ENCODE measurements at places on chromosomes 3 and 15.

DNA sequence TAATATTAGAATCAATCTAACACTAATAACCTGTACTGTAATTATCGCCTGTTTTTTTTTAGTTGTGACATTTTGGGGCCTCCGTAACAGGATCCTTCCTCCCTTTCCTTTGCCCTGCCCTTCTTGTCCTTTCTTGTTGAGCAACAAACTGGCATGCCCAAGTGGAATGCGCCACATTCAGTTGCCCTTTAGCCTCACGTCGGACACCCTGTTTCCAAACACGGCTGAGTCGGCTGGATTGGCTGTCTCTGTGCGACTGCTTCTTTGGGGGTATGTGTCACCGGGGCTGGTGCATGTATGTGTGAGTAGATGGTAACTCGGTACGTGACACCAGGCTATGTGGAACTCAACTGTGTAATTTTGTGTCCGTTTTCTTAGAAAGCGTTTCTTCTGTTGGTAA is 24.1 kb downstream of the TRAK1 start:
- no peak for DNase-seq

GRCh38 chr3:112123548-112123947 is 9.5 kb downstream of the GCSAM start:
- no peak for DNase-seq

DNA sequence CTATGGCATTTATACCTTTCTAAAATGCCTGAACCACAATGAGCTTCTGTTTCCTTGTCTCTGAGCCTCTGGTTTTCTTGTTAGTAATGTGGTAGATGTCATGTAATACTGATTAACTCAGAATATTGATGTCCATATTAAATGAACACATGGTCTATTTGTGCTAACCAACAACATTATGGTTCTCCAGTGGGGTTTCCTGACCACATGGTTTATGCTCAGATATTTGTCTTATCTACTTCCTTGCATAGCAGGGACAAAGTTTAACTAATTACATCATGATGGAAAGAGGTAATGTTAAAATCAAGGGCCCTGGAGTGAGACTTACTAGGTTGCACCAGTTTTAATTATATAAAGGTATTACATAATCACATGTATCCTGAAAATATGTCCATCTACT is 62.6 kb upstream of the SCN10A start:
- DNase-seq, result no peak

GRCh38 chr3:56423661-56424099 is 44.6 kb downstream of the ERC2 start:
- no peak for DNase-seq

DNA sequence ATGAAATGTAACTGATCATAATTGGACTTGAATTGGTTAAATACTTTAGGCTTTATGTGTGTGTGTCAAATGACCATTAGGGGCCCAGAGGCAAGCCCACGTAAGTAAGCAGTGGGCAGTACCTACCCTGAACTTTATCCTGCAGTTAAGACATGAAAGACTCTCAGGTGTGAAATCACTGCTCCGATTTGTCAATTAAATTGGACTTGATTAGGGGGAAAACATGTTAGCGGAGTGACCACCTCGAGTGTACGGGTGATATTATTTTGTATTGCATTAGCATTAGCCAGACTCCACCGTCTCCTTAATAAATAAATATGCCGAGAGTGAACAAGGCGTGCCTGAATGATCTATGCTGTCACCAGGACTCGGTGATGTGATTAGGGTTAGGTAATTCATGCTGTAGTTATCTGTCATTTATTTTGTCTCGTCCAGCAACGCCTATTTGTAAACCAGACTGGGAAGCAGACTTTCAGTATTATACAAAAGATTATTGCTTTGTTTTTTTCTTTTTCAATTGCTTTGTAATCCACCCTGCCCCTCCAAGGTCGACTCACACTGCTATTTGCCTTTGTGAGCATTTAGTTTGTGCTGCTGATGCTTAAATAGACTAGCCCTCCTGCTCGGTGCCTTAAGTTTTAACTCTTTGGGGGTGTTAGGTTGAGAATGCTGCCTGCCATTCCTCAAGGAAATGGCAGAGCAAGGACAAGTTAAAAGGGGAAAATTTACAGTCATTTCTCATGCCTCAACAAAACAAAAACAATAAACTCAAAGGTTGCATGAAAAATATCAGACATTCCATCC is 1.8 kb downstream of the RBMS3 start:
- DNase-seq, result no peak

DNA sequence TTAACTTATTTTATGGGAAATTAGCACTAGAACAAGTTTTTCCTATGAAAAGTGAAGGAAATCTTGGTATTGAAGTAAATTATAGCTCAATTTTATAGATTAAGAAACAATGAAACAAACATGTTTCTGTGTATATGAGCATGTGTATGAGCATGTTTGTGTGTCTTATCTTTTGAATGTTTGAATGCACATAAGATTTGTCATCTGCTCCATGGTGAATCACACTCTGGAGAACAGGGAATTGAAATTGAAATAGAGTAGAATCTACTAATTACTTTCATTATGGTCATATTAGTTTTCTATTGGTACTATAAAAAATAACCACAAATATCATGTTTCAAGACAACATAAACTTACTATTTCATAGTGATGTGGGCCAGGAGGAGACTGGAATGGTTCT is 646.6 kb downstream of the OTOL1 start:
- no peak for DNase-seq

GRCh38 chr3:10883478-10884234 is 67.6 kb downstream of the SLC6A11 start:
- DNase-seq, result no peak

DNA sequence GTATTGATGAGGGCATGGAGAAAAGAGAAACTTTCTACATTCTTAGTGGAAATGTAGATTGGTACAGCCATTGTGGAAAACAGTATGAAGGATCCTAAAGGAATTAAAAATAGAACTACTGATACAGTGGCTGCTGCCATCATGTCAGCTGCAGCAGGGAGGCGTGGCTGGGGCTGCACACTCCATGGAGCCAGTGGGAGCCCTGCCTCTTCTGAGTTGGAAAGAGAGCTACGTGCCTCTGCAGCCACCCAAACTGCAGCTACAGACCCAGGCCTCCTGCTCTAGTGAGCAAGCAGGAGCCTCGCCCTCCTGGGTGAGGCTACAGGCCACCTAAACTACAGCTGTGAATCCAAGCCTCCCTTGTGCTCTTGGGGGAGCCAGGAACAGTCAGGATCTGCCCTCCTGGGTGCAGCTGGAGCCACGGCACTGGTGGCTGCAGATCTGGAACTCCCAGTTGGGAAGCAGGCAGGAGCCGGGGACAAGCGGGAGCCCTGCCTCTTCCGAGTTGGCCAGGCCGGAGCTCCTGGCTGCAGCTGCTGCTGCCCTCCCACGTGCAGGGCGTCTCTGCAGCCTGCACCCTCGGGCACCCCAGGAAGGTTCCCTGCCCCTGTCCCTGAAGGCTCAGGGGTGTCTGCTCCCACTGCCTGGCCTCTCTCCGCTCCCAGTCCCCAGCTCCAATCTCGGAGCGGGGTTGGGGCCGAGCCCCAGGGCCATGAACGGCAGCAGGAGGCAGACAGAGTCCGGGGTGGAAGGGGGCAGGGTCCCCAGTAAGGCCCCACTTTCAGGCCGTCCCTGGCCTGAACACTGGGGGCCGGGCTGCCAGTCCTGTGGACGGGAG is 64.5 kb downstream of the THBS1 start:
- no peak for DNase-seq

GRCh38 chr15:58632789-58633188 is 116.7 kb downstream of the ADAM10 start:
- DNase-seq, result no peak

- DNase-seq, result no peak
Observed at GRCh38 chr3:12194669-12195161, 36.0 kb upstream of the TIMP4 start.

- DNase-seq, result no peak
Observed at GRCh38 chr3:15769256-15769915, 28.4 kb downstream of the ANKRD28 start.

- DNase-seq, result no peak
Observed at GRCh38 chr3:105157067-105157765, 209.5 kb upstream of the ALCAM start.

DNA sequence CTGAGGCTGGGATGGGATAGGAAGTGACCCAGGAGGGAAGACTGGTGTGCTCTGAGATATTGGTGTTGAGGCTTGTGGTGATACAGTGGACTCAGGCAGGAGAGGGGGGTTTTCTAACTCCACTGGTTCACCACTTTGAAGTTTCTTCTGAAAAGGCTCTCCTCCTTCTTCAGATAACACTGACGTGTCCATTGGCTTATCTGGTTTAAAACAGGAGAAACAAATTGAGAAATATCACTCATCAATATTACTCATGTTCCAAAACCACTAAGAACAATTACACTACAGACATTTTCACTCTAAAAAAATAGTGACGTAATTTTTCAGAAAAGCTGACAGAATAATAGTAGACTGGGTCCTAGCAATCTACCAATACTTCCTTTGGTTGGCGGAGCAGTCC is 23.1 kb downstream of the TP53BP1 start:
- no peak for DNase-seq
